ENCODE measurements at places on chromosomes 5 and 9. TPM values are rescaled to one million over a fixed set of nuclear protein-coding genes. Genes with fewer than 3 reads are reported as not detected.
A peak's percentile ranks its signal among the peaks of the same experiment; 100 is the strongest.

The PRRC2B gene
- 235 TPM for total RNA-seq

The ISCA1 gene
- 29.2 TPM for total RNA-seq

The PCDHB6 gene
- total RNA-seq: 1.2 TPM

The FGF10 gene
- not detected for total RNA-seq

The SPINK7 gene
- not detected for total RNA-seq

The DMRT3 gene
- total RNA-seq: not detected

The GABRG2 gene
- total RNA-seq: not detected

The CCL28 gene
- 0.10 TPM for total RNA-seq

The TRIM41 gene
- 17.9 TPM for total RNA-seq

The PCDHA1 gene
- total RNA-seq: not detected

The SPATA31E1 gene
- total RNA-seq: not detected

The MAP1B gene
- 316 TPM for total RNA-seq

The PIP5K1B gene
- total RNA-seq: not detected

GRCh38 chr9:22103685-22104575 lies 94.8 kb upstream of the CDKN2B start:
- H3K27ac ChIP-seq: peak overlapping the region; percentile 93
- H3K27me3 ChIP-seq: no peaks in the 10 kb centered on the region
- peaks cover 6% of the 10 kb centered on the region for H3K36me3 ChIP-seq
- H3K4me3 ChIP-seq: no peak overlapping the region
- peaks cover 81% of the 10 kb centered on the region for H3K4me1 ChIP-seq

- no peaks in the 10 kb centered on the region for H3K27me3 ChIP-seq
- H3K4me1 ChIP-seq: peaks cover 50% of the 10 kb centered on the region
- no peak overlapping the region for H3K4me3 ChIP-seq
- no peaks in the 10 kb centered on the region for H3K36me3 ChIP-seq
- DNase-seq: no peak
Measured at GRCh38 chr9:134374301-134375010, 48.2 kb downstream of the RXRA start.

DNA sequence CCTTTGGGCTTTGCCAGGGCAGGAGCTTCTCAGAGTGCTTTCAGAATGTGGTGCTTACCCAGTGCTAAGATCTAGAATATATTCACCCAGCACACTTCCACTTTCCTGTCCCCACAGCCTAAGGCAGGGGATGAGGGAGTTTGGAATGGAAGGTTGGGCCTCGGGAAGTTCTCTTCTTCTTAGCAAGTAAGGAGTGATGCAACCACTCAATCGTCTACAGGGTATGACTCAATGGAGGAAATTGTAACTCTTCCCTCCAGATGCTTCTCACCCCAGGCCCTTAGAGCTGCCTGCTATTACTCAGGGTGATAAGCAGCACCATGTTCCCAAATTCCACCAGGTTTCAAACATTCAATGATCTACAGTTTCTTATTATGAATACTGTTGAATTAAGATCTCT lies 30.8 kb upstream of the AGGF1 start:
- H3K36me3 ChIP-seq: no peaks in the 10 kb centered on the region
- H3K4me1 ChIP-seq: no peaks in the 10 kb centered on the region
- no peak overlapping the region for H3K4me3 ChIP-seq
- no peak overlapping the region for H3K27ac ChIP-seq
- no peak for DNase-seq

- H3K4me1 ChIP-seq: peaks cover 9% of the 10 kb centered on the region
- no peak for DNase-seq
- H3K27me3 ChIP-seq: no peaks in the 10 kb centered on the region
- no peak overlapping the region for H3K27ac ChIP-seq
- no peak overlapping the region for H3K4me3 ChIP-seq
Measured at GRCh38 chr5:142097681-142098080, 10.9 kb upstream of the NDFIP1 start.

DNA sequence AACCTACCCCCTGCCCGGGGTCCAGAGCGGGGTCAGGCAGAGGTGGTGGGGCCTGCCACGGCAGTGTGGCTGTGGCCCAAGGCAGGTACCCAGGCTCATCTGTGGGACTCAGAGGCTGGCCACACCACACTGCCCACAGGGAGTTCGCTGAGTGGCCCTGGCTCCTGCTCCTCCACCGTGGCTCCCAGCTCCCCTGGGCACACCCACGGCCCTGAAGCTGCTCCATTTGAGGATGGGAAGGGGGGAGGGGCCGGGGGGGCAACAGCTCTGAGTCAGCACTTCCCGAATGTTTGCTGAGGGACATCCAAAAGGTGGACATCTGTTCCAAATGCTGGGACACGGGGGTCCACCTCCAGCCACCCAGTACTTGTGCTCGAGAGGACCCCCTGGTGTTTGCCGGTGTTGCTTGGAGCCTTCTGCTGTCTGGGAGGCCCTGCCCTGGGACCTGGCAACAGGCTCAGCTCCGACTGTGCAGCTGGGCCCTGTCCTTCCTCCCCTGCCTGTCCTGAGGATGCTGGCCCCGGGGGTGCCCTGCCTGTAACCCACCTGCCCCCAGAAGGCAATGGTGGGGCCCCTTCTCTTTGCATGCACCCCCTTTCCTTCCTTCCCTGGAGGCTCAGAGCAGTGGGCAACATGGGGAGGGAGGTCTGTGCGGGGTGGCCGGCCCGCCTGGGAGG lies 2.5 kb upstream of the NRARP start:
- peaks cover 22% of the 10 kb centered on the region for H3K4me1 ChIP-seq
- no peaks in the 10 kb centered on the region for H3K27me3 ChIP-seq
- DNase-seq: peak; percentile 58

DNA sequence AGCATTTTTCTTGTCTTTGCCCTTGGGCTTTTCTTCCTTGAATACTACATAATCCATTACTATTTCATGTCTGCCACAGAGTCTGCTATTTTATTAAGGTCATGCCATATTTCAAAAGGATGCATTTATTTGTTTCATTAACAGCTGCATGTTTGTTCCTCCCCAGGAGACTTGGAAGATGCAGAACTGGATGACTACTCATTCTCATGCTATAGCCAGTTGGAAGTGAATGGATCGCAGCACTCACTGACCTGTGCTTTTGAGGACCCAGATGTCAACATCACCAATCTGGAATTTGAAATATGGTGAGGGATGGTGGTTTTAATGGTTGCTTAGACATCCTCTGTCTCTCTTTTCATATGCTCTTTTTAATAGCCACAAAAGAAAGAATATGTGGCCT lies 4.0 kb downstream of the IL7R start:
- DNase-seq: no peak
- H3K27me3 ChIP-seq: no peaks in the 10 kb centered on the region
- H3K27ac ChIP-seq: no peak overlapping the region
- H3K4me1 ChIP-seq: peaks cover 59% of the 10 kb centered on the region

GRCh38 chr5:137266186-137266585 lies 232.9 kb downstream of the SPOCK1 start:
- no peaks in the 10 kb centered on the region for H3K36me3 ChIP-seq
- no peaks in the 10 kb centered on the region for H3K27me3 ChIP-seq
- peaks cover 7% of the 10 kb centered on the region for H3K4me1 ChIP-seq
- H3K4me3 ChIP-seq: no peak overlapping the region

Data from chondrocyte (in vitro differentiated cells).